ENCODE measurements at places on chromosomes 11 and 22.

- no peak for DNase-seq
Observed at GRCh38 chr11:93515441-93516025, 27.7 kb downstream of the SMCO4 start.

DNA sequence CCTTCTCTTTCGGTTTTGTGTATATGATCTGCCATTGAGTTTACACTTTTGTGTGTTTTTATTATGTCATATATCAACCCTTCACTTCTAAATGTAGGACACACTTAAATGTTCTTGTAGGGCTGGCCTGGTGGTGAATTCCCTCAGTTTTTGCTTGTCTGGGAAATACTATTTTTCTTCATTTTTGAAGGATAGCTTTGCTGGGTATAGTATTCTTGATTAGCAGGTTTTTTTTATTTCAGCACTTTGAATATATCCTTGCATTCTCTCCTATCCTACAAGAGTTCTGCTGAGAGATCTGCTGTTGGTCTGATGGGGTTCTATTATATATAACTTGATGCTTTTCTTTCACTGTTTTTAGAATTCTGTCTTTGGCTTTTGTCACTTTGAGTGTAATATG lies 79.1 kb downstream of the TECTA start:
- no peak for DNase-seq

- no peak for DNase-seq
Observed at GRCh38 chr11:65545853-65546216, 12.3 kb downstream of the LTBP3 start.

GRCh38 chr11:122355968-122356367 lies 240.0 kb upstream of the BLID start:
- no peak for DNase-seq

DNA sequence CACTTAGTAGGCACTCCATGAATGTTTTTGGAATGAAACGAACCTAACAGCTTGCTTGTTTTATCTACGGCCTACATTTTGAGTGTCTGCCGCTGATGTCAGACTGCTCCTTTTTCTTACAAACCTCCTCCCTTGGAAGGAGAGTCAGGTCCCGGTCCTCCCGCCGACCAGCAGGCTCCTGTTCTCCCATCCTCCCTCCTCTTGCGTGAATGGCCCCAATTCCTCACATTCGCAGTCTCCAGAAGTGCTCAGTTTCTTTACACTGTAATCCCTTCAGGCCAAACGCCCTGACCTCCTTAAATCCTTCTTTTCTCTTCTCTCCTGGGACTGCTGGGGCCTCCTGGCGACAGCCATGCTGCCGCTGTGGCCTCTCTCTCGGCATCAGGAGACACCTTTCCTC lies 82.6 kb upstream of the CSNK2A3 start:
- DNase-seq, result no peak

GRCh38 chr22:36586271-36586670 lies 57.3 kb upstream of the EIF3D start:
- DNase-seq, result no peak

- no peak for DNase-seq
Observed at GRCh38 chr11:96035031-96035739, 111.3 kb upstream of the MTMR2 start.

- no peak for DNase-seq
Observed at GRCh38 chr22:49867303-49868265, 13.9 kb downstream of the ZBED4 start.

- DNase-seq, result no peak
Observed at GRCh38 chr11:96357794-96358193, 14.8 kb upstream of the MAML2 start.

DNA sequence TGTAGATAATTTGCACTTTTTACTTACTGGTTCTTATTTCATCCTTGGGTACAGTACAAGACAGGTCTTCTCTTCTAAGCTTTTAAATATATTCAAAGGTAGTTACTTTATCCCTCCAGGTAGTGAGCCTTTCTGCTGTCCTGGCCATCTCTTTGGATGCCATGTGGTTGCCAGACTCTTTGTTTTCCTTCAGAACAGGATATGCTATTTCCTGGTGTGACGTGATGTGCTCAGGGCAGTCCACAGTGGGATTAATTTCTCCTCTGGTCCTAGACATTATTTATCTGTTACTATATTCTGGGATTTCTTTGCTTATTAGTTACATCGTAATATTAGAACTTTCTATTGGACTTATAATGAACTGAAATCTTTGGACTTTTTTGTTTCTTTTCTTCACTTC lies 63.7 kb downstream of the PPP6R3 start:
- DNase-seq, result no peak

GRCh38 chr11:115497303-115497702 lies 6.9 kb downstream of the CADM1 start:
- no peak for DNase-seq

DNA sequence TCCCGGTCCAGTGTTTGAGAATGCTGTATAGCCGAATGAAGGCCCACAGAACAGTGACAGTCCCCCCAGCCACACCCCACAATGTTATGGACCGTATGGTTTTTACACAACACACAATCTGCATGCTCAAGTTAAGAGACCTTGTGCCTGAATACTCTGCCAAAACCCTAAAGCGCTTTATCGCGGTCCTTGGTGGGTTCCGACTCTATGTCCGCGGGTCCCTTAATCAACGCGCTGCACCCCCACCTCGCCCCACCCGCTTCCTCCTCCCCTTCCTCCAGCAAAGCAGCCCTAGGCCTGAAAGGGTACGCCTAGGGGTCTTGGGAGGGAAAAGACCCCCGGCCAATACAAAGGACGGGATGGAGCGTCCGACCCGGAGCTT lies 442 bp downstream of the COPB1 start:
- peak; percentile 33 for DNase-seq

DNA sequence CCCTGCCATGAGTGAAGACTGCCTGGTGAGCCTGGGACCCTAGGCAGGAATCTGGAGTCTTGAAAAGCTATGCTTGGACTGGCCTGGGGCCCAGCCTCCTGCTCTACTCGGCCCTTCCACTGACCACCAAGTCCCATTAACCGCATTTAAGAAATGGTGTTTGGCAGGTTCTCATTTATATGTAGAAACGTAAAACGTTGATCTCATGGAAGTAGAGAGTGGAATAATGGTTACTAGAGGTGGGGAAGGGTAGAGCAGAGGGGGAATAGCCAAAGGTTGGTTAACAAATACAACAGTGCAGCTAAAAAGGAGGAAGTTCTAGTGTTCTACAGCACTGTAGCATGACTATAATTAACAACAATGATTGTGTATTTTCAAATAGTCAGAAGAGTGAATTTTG lies 72.9 kb upstream of the EED start:
- DNase-seq, result no peak

DNA sequence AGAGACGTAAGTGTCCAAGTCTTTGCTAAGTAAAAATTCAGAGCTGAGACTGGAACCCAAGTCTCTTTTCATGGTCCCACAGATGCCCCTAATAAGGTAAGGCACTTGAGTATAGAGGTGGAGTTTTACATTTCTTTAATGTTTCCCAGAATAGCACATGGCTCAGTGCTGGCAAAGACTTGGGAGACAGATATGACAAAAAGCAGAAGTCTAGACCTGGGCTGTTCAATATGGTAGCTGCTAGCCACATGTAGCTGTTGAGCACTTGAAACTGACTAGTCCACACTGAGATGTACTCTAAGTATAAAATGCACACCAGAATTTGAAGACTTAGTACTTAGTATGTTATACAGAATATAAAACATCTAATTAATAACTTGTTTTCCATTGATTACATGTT lies 17.6 kb downstream of the VSTM5 start:
- no peak for DNase-seq

DNA sequence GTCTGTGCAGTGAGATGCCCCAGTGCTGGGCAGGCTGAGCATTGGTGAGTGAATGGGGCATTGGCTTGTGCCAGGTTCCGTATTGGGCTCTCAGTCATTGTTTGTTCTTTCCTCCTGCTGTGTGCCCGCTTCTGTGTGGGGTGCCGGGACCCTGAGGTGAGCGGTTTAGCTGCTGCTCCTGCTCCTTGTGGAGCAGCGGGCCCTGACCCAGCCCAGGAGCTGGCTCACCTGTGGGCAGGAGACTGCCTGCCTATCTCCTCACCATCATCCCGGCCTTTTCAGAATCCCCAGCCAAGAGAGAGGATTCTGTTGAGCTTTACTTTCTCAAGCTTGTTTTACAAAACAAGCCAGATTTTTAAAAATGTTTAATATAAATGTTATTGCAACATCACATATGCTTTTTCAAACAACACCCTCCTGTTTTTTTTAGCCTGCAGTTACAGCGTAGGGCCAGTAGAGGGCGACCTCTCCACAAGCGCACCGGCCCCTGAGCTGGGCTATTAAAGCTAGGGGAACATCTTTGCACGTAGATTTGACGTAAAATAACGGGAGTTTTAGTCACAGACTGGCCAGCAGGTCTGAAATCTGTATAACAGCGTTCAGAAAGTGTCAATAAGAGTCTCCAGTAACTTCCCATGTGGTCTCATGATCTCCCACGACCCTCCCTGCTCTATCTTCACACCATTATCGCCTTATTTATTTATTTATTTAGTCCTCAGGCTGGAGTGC lies 25.1 kb upstream of the RELT start:
- DNase-seq, result peak; percentile 67

GRCh38 chr11:8015753-8016239 lies 28.7 kb downstream of the EIF3F start:
- peak; percentile 82 for DNase-seq

- DNase-seq, result no peak
Observed at GRCh38 chr11:73856031-73856567, 20.5 kb downstream of the COA4 start.

DNA sequence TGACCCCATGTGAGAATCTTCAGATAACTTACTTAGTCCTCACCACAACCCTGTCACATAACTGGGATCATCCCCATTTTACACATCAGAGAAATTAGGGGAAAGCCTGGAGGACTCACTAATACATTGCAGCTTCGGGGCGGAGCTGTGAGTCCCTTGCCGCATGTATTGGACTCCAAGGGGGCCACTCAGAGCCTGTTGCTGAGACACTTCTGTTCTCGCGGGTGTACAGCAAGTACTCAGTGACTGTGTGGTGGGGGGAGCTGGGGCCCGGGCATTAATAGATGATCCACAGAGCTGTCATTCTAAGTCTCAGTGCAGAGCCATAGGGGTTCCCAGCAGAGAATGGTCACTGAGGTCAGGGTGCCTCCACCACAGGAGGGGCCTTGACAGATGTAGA lies 13.5 kb downstream of the OAF start:
- no peak for DNase-seq

DNA sequence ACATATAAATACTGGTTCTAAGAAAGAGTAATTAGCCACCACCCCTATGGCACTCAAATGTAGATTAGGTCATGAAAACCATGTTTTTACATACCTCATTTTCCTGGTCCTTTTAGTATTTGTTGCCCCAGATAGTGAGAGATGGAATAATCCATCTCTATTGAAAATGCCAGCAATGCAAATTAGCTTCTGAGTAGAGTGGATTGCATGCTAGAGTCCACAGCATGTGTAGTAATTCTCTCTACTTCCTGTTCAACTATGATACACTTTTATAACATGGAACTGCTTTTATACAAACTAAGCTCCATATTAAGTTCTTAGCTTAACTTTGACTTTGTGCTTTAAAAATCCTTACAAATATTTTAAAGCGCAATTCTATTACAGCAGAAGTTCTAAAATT lies 73.2 kb downstream of the TRPC6 start:
- no peak for DNase-seq

GRCh38 chr11:60927600-60927999 lies 3.3 kb downstream of the TMEM132A start:
- DNase-seq, result no peak

GRCh38 chr22:23583836-23584235 lies 3.7 kb upstream of the IGLL1 start:
- DNase-seq, result no peak

DNA sequence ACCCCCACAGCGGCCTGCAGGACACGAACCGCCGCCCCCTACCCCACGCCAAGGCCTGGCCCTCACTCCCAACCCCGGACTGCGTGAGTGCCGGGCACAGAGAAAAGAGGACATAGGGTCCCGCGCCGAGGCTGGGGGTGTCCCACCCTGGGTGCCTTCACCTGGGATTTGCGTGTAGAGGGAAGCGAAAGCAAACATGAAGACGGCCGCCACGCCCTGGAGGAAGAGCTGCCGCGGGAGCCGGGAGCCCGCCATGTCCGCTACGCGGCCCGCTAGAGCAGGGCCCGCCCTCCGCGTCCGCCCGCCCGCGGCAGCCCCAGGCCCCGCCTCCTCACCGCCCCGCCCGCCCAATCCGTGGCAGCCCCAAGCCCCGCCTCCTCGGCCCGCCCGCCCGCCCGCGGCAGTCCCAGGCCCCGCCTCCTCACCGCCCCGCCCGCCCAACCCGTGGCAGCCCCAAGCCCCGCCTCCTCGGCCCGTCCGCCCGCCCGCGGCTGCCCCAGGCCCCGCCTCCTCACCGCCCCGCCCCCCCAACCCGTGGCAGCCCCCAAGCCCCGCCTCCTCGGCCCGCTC lies at the start of gene LMF2:
Gene LMF2, minus strand, starts transcription at position 282 of the 570 bp plus-strand sequence. Its CDS starts 27 bp downstream, at position 255.
- DNase-seq, result no peak

DNA sequence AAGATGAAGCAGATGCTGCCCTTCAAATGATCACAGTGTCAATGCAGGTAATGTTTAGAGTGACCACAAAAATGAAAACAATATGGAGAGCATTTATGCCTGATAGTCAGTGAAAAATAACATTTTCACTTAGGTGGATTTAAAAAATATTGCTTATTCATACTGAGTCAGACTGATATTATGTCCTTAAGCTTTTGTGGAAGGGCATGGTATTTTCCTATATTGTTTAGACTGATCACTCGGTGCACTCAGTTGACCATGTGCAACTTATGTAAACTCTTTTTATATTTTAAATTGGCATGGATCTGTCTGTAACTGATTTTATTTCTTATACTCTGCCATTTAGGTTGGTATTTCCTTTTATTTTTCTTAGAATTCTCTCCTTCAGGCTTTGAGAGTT lies 106.6 kb downstream of the DYNC2H1 start:
- DNase-seq, result no peak

GRCh38 chr22:44724416-44724815 lies 22.4 kb downstream of the PRR5 start:
- no peak for DNase-seq

DNA sequence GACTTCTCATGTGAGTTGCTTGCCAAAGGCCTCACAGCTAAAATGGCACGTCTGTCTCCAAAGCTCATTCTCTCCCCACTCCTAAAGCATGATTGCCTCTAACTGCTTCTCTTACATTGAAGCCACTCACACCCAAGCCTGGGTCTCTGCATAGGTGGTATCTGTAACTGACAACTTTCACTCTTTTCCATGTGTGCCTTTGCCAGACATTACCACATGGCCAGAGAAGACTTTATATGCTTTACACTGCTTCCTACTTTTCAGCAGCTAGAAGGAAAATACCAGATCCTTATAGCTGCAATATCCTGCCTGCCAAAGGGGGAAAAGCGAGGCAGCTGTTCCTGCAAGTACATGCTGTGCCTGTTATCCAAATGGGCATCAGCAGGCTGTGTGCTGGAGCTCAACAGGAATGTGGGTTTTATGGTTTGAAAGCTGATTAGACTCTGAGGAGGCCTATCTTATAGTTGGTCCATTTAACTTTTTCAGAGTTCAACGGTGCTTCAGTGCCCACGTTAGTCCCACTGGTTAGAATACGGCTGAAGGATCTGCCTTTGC lies 547.1 kb downstream of the RAB38 start:
- no peak for DNase-seq

GRCh38 chr11:85867751-85868150 lies 12.6 kb downstream of the CCDC83 start:
- DNase-seq, result peak; percentile 76

- DNase-seq, result no peak
Observed at GRCh38 chr22:25134028-25134427, 65.6 kb upstream of the CRYBB3 start.

Data from fibroblast of skin of right biceps (primary cell).